ENCODE measurements at places on chromosomes 7 and 10. TPM values are rescaled to one million over a fixed set of nuclear protein-coding genes. Genes with fewer than 3 reads are reported as not detected.

- no peak for DNase-seq
Observed at GRCh38 chr7:159068893-159069448, 75.7 kb downstream of the VIPR2 start.

GRCh38 chr10:57830877-57831560 lies 436.7 kb downstream of the IPMK start:
- DNase-seq, result no peak

GRCh38 chr10:105112862-105113261 lies 471.8 kb downstream of the SORCS3 start:
- no peak for DNase-seq

The SYT15 gene
- 2.7 TPM for total RNA-seq

- DNase-seq, result no peak
Observed at GRCh38 chr7:151011097-151011409, 13.2 kb downstream of the ATG9B start.

The NPC1L1 gene
- total RNA-seq, result not detected

Data from right atrium auricular region (tissue), 2 donors.